ENCODE measurements at places on chromosomes 3 and 15. TPM values are rescaled to one million over a fixed set of nuclear protein-coding genes. Genes with fewer than 3 reads are reported as not detected.

The A4GNT gene
- total RNA-seq, result not detected

The CHD2 gene
- 116 TPM for total RNA-seq

The TM6SF1 gene
- total RNA-seq, result 42.3 TPM

The ADPRH gene
- 4.3 TPM for total RNA-seq

The IRAK2 gene
- total RNA-seq, result 22.1 TPM

The SEMA7A gene
- total RNA-seq, result 0.53 TPM

The GCSAM gene
- total RNA-seq, result not detected
